ENCODE measurements at places on chromosomes 6 and 20.

GRCh38 chr6:123759472-123759871 lies 44.2 kb upstream of the NKAIN2 start:
- DNase-seq: no peak

- no peak for DNase-seq
Observed at GRCh38 chr20:17545127-17545526, 13.9 kb upstream of the BFSP1 start.

DNA sequence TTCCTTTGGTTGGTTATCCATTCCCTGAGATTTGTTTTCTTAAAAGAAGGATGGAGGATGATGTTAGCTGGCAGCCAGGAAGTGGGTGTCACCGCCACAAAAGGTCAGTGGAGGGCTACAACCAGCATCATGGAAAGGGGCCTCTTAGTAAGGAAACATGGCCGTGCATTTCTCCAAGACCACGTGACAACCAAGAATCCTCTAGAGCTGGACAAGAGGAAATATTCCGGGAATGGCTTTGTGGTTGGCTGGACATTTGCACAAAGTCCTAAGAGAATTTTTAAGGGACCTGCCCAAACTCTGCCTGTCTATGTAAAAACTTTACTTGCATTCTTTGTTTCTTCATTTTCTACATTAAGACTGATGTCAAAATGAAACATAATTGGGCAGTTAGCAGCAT lies 399.9 kb upstream of the MARCKS start:
- DNase-seq: peak; percentile 75

GRCh38 chr6:33750244-33750991 lies 3.7 kb upstream of the IP6K3 start:
- DNase-seq: peak; percentile 39

- DNase-seq: no peak
Observed at GRCh38 chr20:17406051-17406590, 125.1 kb downstream of the BFSP1 start.

- no peak for DNase-seq
Observed at GRCh38 chr20:53555816-53556215, 37.8 kb downstream of the ZNF217 start.

DNA sequence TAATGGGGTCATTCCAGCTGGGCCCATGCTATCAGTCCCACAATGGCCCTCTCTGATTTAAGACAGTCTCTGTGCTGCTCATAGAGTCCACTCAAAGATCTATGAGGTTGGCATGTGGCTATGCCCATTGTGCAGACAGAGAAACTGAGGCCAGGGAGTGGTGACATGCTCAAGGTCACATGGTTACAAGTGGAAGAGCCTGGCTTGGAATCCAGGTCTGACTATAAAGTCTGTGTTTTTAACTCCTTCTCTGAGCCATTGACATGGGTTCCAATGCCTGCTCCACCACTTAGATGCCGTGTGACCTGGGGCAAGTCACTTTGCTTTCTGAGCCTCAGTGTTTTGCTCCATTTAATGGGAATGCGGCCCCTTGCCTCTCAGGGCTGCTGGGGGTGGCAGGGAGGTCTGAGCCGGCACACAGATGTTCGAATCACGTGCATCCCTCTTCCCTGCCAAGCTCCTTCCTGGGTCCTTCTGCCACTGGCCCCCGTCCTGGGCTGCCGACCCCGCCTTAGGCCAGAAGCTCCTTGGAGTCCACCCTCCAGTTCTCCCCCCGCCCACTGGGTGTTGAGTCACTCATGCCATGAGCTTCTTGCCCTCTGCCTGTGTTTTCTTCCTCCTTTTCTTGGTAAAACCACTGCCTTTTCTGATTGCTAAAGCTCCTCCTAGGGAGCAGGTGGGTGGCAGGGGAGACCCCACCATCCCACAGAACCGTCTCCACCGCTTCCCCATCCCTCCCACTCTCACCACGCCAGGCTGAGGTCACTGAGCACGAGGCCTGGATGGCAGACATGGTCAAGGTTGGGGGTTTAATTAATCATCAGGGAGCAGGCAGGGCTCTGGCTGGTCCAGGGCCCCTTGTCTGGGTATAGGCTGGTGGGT lies 35.7 kb downstream of the CEBPB start:
- no peak for DNase-seq
